ENCODE measurements at places on chromosomes 6 and 20. TPM values are rescaled to one million over a fixed set of nuclear protein-coding genes. Genes with fewer than 3 reads are reported as not detected.

- no peak overlapping the region for H3K27ac ChIP-seq
- H3K36me3 ChIP-seq, result no peaks in the 10 kb centered on the region
- H3K4me3 ChIP-seq, result no peak overlapping the region
- DNase-seq, result no peak
- H3K27me3 ChIP-seq, result peaks cover 4% of the 10 kb centered on the region
- no peaks in the 10 kb centered on the region for H3K4me1 ChIP-seq
These were observed 29.3 kb upstream of the SLC23A2 start for GRCh38 chr20:5030348-5031205.

GRCh38 chr6:1334684-1335083 is 22.8 kb downstream of the FOXQ1 start:
- H3K36me3 ChIP-seq, result no peaks in the 10 kb centered on the region
- H3K4me1 ChIP-seq, result peaks cover 19% of the 10 kb centered on the region
- H3K27ac ChIP-seq, result peak overlapping the region; percentile 80
- no peak overlapping the region for H3K4me3 ChIP-seq
- H3K27me3 ChIP-seq, result no peaks in the 10 kb centered on the region

- H3K4me3 ChIP-seq, result no peak overlapping the region
- H3K4me1 ChIP-seq, result no peaks in the 10 kb centered on the region
- no peak overlapping the region for H3K27ac ChIP-seq
- no peaks in the 10 kb centered on the region for H3K36me3 ChIP-seq
These were observed 78.7 kb upstream of the IFNGR1 start for GRCh38 chr6:137297887-137298286.

- peaks cover 95% of the 10 kb centered on the region for H3K36me3 ChIP-seq
- H3K27me3 ChIP-seq, result no peaks in the 10 kb centered on the region
- DNase-seq, result no peak
- H3K4me1 ChIP-seq, result peaks cover 17% of the 10 kb centered on the region
- no peak overlapping the region for H3K4me3 ChIP-seq
- H3K27ac ChIP-seq, result no peak overlapping the region
These were observed 15.3 kb downstream of the PCIF1 start for GRCh38 chr20:45949542-45950329.

- peak overlapping the region; percentile 11 for H3K4me3 ChIP-seq
- no peaks in the 10 kb centered on the region for H3K4me1 ChIP-seq
- H3K27ac ChIP-seq, result no peak overlapping the region
- H3K27me3 ChIP-seq, result no peaks in the 10 kb centered on the region
- peaks cover 43% of the 10 kb centered on the region for H3K36me3 ChIP-seq
These were observed 10.7 kb downstream of the ZNF165 start for GRCh38 chr6:28090917-28091586.

FAM8A1 gene
- total RNA-seq, result 26.8 TPM

RAET1L gene
- not detected for total RNA-seq

CALHM6 gene
- 8.7 TPM for total RNA-seq

All from stomach (tissue), 19 donors.